T-helper 17 cell (primary cell): ENCODE measurements at places on chromosomes 5 and 9. TPM values are rescaled to one million over a fixed set of nuclear protein-coding genes. Genes with fewer than 3 reads are reported as not detected.

Gene PCDHA9
- not detected for total RNA-seq

Gene LECT2
- not detected for total RNA-seq

Gene FAM163B
- not detected for total RNA-seq

Gene MOB3B
- 0.57 TPM for total RNA-seq

Gene CNOT6
- total RNA-seq, result 19.0 TPM

Gene PCDHB15
- 0.10 TPM for total RNA-seq

Gene FANCG
- 23.6 TPM for total RNA-seq

Gene GNA14
- total RNA-seq, result not detected

Gene GLDC
- total RNA-seq, result 1.1 TPM

Gene CCDC183
- total RNA-seq, result 1.8 TPM

Gene STC2
- not detected for total RNA-seq

Gene KIF12
- not detected for total RNA-seq

Gene C9
- total RNA-seq, result not detected

Gene GRIN3A
- not detected for total RNA-seq

Gene SLC46A2
- not detected for total RNA-seq

Gene TLX3
- total RNA-seq, result not detected

Gene CDX1
- not detected for total RNA-seq

Gene PDLIM4
- total RNA-seq, result not detected

Gene DMGDH
- 1.0 TPM for total RNA-seq

Gene GRM6
- total RNA-seq, result not detected

Gene CD74
- 721 TPM for total RNA-seq

Gene PTGS1
- total RNA-seq, result 123 TPM

Gene ESM1
- not detected for total RNA-seq

Gene SEC61B
- total RNA-seq, result 95.0 TPM

Gene FOXD4L3
- not detected for total RNA-seq

Gene WDR38
- not detected for total RNA-seq

Gene OGN
- not detected for total RNA-seq

Gene RAD23B
- 75.8 TPM for total RNA-seq

Gene GFM2
- total RNA-seq, result 20.7 TPM

Gene CKMT2
- total RNA-seq, result not detected

Gene SLC25A2
- total RNA-seq, result 0.65 TPM

Gene SYNPO
- 1.5 TPM for total RNA-seq

Gene STPG3
- not detected for total RNA-seq

Gene FAM53C
- total RNA-seq, result 59.8 TPM

Gene UBE2QL1
- not detected for total RNA-seq
